ENCODE measurements at places on chromosomes 2 and 18.

DNA sequence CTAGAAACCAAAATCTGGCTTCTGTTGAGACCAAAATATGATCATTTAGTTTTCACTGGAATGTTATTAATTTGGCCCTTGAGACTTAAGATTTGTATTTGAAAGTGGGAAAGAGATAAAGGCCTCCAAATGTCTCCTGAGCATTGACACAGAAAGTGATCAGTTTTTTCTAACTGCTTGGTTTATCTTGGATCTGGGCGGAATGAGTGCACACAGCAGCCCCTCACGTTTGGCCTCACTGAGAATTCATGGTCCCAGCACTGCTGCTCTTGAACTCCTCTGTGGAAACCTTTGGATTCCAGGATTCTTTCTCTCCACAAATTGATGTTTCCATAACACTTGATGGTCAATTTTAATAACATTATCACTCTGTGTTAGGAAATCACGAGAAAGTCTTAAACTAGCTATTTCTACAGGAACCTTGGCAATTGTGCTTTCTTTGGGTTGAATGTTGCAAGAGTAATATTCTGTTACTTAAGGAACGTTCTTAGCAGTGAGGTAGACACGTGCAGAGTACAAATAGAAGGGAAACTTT lies 180.3 kb upstream of the BCL2L11 start:
- no peak for DNase-seq

GRCh38 chr2:23664066-23664788 lies 262.7 kb downstream of the ATAD2B start:
- no peak for DNase-seq

- no peak for DNase-seq
Measured at GRCh38 chr2:120990451-120990871, 254.8 kb downstream of the GLI2 start.

DNA sequence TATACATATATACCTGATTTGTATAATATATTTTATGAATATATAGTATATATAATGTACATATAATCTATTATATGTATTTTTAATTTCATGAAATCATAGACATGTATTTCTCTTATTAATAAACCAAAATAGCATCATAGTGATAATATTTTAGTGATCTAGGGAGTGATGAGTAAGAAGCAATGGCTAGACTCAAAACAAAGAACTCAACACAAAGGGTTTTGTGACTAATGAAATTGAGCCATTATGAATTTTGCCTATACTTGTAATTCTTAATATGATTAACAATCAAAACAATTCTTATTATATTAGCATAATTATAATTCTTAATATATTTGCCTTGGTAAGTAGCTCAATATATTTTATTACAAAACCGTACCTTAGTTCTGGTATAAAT lies 1614.1 kb upstream of the TMEFF2 start:
- no peak for DNase-seq

- no peak for DNase-seq
Measured at GRCh38 chr2:105215586-105216192, 25.9 kb upstream of the GPR45 start.

DNA sequence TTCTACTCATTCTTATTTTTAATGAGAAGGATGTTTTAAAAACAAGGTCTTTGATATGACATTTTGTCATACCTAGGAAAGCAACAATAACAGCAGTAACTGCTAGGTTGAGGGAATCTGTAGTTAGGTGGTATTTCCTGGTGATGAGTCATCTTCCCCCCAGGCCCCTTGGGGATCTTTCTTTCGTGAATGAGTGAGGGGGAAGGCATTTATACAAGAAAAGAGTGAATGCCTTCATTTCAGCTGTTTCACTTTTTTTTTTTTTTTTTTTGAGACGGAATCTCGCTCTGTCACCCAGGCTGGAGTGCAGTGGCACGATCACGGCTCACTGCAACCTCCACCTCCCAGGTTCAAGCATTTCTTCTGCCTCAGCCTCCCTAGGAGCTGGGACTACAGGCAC lies 108.6 kb downstream of the MAP4K4 start:
- DNase-seq: no peak

DNA sequence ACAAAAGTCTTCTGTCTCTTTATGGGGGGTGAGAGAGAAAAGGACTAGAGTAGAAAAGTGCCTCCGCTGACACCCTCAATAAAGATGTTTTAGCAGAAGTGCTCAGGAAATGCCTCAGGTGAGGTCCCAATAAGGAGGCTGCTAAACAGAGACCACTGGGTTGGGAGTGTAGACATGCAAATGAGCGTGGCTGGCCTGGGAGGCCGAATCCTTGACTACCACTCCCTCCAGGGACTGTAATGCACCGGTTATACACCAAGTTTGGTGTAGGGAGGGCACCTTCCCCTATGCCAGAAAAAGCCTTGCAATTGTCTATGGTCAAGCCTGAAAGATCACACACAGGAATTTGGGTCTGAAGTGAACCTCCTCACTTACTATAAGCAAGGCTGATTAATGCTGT lies 1.8 kb downstream of the TMX3 start:
- no peak for DNase-seq

- DNase-seq: no peak
Measured at GRCh38 chr2:36389577-36389976, 34.0 kb downstream of the CRIM1 start.

DNA sequence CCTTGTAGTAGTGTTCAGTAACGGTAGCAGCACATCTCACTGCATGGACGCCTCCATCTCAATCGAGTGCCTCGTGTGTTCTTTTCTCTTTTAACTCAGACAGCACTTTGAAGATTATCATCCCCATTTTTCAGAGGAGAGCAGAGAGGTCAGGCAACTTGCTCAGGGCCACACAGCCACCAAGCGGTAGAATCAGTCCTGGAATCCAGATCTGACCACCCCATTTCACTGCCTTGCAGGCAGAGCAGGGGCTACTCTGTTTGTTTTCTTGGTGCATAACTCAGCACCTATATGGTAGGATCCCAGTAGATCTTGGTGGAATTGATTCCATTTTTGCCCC lies 129.5 kb downstream of the SMAD7 start:
- DNase-seq: no peak

GRCh38 chr2:99565227-99565626 lies 75.4 kb upstream of the REV1 start:
- no peak for DNase-seq

DNA sequence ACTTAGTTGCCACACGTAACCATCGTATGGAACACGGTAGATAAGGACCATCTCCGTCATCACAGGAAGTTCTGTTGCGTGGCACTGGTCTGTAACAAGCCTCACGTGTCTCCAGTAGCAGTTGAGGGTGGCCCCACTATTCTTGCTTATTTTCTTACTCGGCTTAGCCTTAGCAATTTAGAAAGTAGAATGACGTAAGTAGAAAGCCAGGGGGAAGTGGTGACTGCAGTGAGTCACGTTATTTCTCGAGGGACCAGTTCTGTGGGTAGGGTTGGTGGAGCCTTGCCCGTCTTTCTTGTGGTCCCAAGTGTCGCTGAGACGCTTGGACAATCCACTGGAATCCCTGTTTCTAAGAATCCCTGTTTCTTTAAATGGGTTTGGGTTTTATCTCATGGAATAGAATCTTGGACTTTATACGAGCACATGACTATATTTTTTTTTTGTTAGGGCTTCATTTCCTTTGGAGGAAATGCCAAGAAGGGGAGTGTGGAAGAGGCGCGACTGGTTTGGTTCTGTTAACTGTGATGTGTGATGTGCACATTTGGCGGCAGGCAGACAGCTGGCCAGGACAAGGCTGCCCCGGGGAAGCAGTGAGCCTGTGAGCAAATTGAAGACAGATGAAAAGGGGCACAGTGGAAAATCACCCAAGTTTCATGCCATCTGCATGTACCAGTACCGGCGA lies 96.2 kb downstream of the CABLES1 start:
- no peak for DNase-seq

- DNase-seq: peak; percentile 26
Measured at GRCh38 chr2:26942543-26943295, 27.7 kb upstream of the MAPRE3 start.

- DNase-seq: no peak
Measured at GRCh38 chr2:20796374-20796791, 26.5 kb downstream of the LDAH start.

GRCh38 chr2:24984912-24985311 lies 13.2 kb upstream of the DNAJC27 start:
- DNase-seq: no peak

DNA sequence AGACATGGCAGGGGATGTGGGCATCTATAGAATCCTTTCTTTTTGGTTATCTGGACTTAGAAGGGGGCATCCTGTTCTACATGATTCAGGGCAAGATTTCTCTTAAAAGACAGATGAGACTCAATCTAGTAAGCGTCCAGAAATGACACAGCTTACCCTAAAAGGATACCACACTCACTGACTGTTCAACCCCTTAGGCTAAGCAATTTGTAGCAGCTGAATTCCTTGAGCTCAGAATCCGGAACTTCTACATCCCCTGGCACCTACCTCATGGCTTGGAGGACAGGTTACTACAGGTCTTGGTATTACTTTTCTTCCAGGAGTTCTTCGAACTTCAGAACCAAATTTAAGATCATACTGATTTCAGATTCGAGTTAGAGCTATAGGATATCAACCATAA lies 138.4 kb downstream of the LAMA3 start:
- no peak for DNase-seq

GRCh38 chr2:52340171-52340570 lies 1308.2 kb upstream of the NRXN1 start:
- DNase-seq: no peak

DNA sequence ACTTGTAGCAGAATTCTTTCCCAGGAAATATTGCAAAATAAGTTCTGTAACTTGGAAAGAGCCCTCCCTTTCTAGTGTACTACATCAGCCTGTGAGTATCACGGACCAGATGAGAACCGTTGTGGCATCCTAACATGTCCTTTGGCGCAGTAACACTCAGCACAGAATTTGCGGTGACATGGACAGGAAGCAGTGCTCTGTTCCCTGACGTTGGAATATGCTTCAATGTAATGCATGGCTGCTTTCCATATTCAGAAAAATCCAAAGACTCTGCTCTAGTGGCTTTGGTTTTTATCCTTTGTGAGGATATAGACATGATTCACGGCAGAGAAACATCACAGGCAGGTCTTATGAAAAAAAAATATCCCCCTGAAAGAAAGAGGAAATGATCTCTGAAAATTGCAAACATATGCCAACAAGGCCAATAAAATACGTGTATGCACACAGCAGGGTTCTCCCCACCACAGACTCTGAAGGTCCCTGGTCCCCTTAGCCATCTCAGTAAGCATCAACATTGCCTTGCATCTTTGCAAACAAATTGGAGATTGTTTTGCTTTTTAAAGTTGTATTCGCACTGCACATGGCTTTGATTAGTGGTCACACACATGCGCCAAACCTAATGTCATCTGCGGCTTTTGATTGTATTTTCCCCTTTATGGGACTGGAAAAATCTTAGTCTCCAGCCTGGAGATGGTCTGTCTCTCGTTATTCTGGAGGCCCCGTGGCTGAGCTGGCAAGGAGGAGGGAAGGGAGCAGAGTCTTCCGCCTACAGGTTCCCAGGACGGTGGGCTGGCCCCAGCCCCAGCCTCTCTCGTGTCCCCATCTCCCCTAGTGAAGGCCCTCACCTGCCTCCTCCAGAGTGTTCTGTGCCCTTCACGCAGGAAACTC lies 122.9 kb downstream of the COPS8 start:
- DNase-seq: no peak

- DNase-seq: no peak
Measured at GRCh38 chr2:219106251-219106650, 45.5 kb upstream of the IHH start.

DNA sequence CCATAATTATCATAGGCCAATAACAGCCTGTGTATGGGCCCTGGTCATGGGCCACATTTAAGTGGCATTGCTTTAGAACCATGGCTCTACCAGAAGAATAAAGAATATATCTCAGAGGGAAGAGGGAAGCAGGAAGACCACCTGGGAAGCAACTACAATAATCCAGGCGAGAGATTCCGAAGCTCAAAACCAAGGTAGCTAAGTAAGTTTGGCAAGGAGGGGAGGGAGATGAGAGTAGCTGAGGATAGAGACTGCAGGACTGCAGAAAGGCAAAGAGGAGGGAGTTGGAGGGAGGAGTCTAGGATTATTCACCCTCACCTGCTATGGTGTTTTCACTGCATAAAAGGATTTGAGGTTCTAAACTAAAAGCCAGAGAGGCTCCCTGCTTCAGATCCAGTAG lies 293.5 kb downstream of the SETBP1 start:
- no peak for DNase-seq

- no peak for DNase-seq
Measured at GRCh38 chr18:76710646-76711520, 111.5 kb upstream of the ZNF236 start.

GRCh38 chr2:57906152-57906732 lies 140.4 kb upstream of the VRK2 start:
- no peak for DNase-seq

- DNase-seq: no peak
Measured at GRCh38 chr2:150621526-150622213, 134.2 kb upstream of the RND3 start.

- DNase-seq: no peak
Measured at GRCh38 chr2:73243884-73244570, 9.9 kb downstream of the CCT7 start.

- no peak for DNase-seq
Measured at GRCh38 chr2:166081131-166081632, 46.6 kb downstream of the SCN1A start.

GRCh38 chr18:66211749-66212148 lies 392.1 kb downstream of the CDH19 start:
- DNase-seq: no peak

- no peak for DNase-seq
Measured at GRCh38 chr2:109435066-109435690, 178.6 kb downstream of the SEPTIN10 start.

DNA sequence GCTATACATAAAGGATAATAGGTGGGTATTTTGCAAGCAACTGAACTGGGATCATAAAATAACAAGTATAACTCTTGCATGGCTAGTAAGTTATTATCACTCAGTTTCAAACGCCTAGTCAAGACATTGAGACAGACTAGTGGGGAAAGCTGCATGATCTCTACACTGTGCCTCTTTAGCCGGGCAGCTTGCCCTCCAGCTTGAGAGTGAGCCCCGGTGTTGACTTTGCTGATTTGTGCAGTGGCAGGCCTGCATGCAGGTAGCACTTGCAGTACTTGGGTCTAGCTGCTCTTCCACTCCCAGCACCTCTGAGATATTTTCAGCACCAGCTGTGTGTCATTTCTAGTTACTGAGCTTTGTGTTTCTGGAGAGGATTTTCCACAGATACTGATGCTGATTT lies 118.8 kb upstream of the DAPL1 start:
- no peak for DNase-seq

DNA sequence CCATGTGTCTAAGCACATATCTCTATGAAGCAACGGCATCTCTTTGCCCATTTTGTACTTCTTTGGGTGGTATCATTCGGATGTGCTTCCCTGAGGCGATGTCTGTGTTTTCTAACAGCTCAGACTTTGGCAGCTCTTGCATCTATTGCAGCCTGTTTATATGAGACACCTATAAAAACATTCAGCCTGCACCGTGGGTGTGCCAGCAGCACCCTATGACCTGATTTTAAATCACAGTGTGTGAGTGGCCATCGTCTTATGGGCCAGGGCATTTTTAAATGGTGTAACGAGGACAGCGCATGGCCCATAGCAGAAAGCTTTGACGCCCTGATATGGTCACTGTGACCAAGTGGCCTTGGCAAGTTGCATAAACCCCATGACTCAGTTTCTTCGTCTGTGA lies 12.9 kb downstream of the NPAS2 start:
- DNase-seq: no peak

Measured in NCI-H187 (cell line).